Activated T-helper 9 cell treated with anti-CD3 and anti-CD28 coated beads, Interleukin-2, amount 50 U/mL, for 16 hours (primary cell): ENCODE measurements at places on chromosomes 6 and 20.

GRCh38 chr6:137967689-137968454, 100.8 kb downstream of the TNFAIP3 start:
- no peak for DNase-seq

GRCh38 chr20:4050203-4050980, 35.0 kb upstream of the RNF24 start:
- no peak for DNase-seq

DNA sequence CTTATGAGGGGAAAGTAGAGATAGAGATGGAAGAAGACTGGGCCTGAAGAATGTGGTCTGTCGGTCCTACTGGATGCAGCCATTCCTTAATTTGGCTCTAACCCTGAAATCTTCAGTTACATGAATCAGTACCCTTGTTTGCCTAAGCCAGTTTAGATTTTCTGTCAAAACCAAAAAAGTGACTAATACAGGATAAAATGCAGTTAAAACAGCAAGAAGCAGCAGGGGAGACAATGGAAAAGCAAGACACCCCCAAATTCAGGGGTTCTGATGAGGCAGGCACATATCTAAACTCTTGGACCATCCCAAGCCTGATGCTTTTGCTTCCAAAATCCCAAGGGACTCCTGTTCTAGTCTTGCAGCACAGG, 17.4 kb upstream of the UBE2V1 start:
- DNase-seq = no peak

GRCh38 chr6:63997221-63997620, 361.6 kb downstream of the PHF3 start:
- no peak for DNase-seq

GRCh38 chr6:31952140-31952805, 6.4 kb downstream of the CFB start:
- DNase-seq = no peak

GRCh38 chr20:16864069-16864468, 115.9 kb downstream of the OTOR start:
- no peak for DNase-seq

DNA sequence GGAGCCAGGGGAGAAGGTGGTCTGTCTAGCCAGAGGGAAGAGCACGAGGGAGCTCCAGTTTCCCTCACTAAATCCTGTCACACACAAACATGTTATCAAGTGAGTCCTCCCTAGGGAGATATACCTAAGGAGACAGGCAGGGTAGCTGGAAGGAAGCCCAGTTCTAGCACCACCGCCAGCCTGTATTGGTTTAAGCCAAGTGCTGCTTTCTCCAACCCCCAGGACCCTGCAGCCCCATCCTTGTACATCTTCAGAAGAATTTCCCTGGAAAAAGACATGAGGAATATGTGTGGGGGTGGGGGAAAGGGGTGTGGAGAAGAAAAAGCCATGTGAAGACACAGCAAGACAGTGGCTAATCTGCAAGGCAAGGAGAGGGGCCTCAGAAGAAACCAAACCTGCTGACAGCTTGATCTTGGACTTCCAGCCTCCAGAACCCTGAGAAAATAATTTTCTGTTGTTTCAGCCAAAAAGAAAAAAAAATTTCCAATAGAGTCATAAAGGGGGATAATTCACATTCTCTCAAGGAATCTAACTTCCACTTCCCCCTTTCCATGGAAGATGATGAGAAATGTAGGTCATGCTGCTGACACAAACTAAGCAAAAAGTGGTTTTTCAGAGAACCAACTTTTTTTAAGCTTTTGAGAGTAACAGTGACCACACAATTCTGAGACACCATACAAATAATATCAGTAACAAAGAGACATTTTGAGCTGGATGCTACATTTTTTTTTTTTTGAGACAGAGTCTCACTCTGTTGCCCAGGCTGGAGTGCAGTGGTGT, 103.2 kb upstream of the PRDM1 start:
- no peak for DNase-seq

DNA sequence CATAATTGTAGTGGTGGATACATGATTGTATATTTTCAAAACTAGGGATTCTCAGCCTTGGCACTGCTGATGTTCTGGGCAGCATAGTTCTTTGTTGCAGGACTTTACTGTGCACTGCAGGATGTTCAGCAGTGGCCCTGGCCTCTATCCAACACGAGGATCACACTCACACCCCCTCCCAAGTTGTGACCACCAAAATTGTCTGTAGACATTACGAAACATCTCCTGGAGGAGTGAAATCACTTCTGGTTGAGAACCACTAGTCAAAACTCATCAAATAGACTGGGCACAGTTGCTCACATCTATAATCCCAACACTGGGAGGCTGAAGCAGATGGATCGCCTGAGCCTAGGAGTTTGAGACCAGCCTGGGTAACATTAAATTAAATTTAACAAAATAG, 123.1 kb upstream of the CDYL start:
- DNase-seq = no peak

DNA sequence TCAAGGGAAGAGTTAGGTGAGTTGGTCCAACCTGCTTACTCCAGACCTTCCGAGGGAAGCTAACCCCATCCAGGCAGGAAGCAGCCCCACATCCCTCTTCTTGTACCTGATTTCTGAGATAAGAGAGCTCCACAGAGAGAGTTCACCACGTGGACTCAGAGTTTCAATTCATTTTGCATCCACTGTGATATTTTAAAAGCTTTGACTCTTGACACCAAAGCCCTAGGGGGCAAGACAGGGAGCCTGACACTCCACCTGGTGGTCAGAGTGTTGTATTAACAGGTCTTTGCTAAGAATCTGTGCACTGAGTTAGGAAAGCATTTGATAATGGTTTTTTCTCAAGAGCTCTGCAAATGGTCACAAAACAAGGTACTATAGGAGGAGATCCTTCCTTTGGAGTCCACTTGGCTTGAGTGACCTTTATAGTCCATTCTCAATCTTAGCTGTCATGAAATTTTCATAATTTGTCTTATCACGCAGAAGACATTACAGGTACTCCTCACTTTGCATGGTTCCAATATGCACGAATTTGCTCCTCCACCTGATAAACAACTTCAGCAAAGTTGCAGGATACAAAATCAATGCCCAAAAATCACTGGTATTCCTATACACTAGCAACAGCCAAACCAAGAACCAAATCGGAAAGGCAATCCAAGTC, 56.2 kb upstream of the RIPOR2 start:
- DNase-seq = peak; percentile 57

GRCh38 chr6:46901882-46902314, 19.8 kb downstream of the ADGRF5 start:
- DNase-seq = no peak

- peak; percentile 91 for DNase-seq
Measured at GRCh38 chr6:30678964-30679726, 6.3 kb upstream of the DHX16 start.

DNA sequence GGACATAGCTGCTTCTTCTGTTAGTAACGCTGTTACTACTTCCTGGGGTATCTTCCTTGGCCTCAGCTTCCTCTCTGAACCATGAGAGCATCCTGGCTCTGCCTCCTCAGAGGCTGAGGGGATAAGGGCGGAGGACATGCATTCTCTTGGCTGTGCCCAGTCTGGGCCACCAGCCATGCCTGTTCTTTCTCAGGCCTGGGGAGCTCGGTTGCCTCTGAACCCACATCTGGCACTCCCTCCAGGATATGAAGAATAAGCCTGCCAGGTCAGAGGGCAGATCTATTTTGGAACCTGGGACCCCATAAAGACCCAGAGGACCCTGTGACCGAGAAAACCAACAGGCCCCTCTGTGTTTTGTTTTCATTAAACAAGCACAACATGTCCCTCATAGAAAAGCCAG, 6.6 kb upstream of the ANGPT4 start:
- no peak for DNase-seq

DNA sequence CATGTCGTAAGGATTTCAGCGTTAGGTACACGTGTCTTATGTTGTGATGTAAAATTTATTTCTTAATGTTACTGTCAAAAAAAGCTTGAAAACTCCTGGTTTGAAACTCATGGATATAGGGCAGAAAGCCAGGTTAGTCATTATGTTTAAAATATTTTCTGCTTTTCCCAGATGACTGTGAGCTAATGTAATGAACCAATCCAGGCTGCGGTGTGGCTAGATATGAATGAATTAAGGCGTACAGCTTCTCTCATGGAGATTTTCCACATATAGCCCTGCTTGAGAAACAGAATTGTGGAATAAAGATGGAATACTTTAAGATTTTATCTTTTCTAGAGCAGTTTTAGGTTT, 80.3 kb upstream of the STMND1 start:
- DNase-seq = no peak

DNA sequence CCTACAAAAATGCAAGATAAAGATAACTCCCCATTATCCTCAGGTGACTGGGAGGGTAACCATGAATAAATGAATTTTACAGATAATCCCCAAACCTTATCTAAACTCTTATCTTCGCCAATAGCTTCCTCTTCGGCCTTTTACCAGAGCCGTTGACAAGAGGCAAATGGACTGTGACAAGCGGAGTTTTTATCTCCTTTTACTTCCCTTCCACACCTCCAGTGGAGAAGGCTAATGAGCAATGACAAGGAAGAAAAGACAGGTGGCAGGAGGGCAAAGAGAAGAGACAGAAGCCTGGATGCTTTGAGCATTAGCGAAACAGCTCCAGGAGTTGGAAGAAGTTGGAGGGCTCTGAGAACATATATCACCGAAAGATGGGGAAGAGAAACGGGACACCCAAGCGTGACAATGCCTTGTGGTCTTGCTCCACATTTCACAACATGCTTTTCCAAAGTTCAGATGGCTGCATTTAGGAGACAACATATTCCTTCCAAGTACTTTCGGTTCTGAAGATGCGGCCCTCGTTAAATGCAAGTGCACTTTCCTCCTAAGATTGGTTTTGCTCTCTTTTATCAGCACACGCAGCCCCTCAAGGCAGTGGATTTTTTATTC, 69.2 kb downstream of the PRDM1 start:
- DNase-seq = no peak

DNA sequence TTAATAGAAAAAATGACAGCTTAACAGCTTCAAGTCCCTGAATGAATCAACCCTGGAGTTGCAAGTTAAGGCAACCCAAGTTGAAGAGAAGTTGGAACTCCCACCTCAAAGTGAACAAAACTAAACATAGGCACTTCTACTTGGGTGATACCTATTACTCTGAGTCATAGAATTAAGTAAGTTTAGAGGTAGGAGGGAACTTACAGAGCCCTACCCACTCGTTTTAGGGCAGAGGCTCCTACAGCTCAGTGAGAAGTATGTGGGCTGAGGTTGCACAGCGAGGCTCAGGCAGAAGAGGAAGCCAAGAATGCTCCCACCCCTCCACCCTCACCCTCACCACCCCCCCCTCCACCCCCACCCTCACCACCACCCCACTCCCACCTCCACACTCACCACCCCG, 42.2 kb downstream of the NFATC2 start:
- DNase-seq = no peak

GRCh38 chr6:4066029-4066755, 12.7 kb downstream of the FAM217A start:
- DNase-seq = no peak

DNA sequence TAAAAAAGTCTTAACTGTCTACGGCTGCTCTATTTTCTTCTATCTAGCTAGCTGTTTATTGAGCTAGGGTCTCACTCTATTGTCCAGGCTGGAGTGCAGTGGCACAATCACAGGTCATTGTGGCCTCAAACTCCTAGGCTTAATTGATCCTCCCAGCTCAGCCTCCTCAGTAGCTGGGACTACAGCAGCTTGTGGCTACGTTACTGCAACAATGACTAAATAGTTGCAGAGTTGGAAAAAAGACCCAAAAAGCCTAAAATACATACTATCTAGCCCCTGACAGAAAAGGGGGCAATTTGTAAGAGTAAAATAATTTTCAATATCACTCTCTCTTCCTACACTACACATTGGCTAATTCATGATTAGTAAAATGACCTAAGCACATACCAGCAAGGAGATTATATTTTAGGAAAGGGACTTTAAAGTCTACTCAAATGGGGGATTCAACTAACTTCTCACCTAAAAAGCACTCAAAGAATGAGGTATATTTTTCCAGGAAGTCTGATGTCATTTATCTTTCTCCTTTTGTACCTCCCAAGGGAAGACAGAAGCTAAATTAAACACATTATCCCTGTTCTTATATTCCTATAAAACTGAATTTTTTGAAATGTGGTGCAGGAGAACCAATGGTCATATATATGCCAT, 82.8 kb downstream of the ZMYND8 start:
- DNase-seq = no peak

- no peak for DNase-seq
Measured at GRCh38 chr6:12010635-12011275, 1.4 kb upstream of the HIVEP1 start.

GRCh38 chr6:46279874-46280273, 109.1 kb upstream of the ENPP5 start:
- DNase-seq = no peak

DNA sequence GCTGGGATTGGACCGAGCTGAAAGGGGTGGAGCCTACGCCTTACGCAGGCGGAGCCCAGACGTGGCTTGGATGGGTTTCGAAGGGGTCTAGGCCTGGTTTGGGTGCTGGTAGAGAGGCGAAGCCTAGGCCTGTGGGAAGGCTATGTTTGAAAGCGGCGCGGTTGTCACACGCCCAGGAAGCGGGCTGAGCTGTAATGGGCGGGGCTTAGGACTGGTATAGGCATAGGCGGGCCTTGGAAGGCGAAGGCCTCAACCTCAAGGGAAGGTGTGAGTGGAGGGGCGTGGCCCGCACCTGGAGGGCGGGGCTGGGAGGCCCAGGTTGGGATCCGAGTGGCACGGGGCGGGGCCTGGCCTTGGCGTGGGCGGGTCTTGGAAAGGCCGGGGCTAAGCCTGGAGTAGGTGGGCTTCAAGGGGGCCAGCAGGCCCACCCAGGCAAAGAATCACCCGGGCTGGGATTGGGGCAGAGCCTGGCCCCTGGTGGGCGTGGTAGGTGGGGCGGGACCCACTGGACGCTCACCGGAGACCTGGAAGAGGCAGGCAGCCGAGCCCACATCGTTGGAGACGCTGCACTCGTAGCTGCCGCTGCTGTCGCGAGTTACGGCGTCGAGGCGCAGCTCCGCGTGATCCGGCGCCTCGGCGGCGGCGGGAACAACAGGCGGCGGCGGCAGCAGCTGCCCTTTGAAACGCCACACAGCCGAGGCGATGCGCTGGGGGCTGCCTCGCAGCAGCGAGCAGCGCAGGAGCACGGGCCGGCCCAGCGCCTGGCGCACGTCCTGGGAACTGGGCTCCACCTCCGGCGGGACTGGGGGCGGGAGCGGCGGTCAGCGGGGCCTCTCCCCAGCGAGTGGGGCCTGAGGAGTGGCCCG, 49.0 kb downstream of the MDGA1 start:
- no peak for DNase-seq

DNA sequence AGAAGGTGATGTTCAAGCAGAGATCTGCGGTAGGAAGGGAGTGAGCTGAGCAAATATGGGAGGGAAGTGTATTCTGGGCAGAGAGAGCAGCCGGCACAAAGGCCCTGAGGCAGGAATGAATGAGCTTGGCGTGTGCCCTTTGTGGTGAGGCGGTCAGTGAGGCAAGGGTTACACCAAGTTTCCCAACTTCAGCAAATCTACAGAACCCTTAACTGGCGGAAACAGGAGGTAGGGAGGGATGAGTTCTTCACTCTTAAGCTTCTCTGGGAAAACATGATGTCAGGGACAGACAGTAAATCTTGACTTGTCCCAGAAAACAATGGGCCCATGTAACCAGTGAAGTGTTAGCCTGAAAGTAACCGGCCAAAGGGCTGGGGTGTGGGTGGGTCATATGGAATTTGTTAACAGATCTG, 97.1 kb upstream of the PTPN1 start:
- DNase-seq = no peak

- no peak for DNase-seq
Measured at GRCh38 chr6:106694343-106694742, 65.0 kb downstream of the QRSL1 start.

- no peak for DNase-seq
Measured at GRCh38 chr6:163348789-163349680, 65.5 kb upstream of the QKI start.
